ENCODE measurements at places on chromosomes 7 and 10.

GRCh38 chr7:132708470-132708869 lies 132.2 kb upstream of the PLXNA4 start:
- no peak for DNase-seq

GRCh38 chr10:51083356-51083853 lies 9.1 kb downstream of the PRKG1 start:
- no peak for DNase-seq

- DNase-seq, result no peak
Measured at GRCh38 chr10:107022600-107023354, 141.7 kb downstream of the SORCS1 start.

DNA sequence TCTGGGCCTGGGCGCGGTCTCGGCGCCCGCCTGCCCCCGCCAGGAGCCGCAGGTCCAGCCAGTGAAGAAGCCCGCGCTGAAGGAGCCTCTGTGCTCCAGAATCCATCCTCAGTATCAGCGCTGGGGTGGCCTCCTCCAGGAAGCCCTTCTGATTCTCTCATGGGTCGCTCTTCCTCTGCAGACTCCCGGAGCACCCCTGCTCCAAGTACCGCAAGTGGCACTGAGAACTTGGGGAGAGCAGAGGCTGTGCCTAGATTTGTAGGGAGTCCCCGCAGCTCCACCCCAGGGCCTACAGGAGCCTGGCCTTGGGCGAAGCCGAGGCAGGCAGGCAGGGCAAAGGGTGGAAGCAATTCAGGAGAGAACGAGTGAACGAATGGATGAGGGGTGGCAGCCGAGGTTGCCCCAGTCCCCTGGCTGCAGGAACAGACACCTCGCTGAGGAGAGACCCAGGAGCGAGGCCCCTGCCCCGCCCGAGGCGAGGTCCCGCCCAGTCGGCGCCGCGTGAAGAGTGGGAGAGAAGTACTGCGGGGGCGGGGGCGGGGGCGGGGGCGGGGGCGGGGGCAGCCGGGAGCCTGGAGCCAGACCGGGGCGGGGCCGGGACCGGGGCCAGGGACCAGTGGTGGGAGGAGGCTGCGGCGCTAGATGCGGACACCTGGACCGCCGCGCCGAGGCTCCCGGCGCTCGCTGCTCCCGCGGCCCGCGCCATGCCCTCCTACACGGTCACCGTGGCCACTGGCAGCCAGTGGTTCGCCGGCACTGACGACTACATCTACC lies at the start of gene ALOX5:
TSS of gene ALOX5 (plus strand) at position 641 of the 774 bp plus-strand sequence. CDS start at position 705, 64 bp downstream.
- no peak for DNase-seq

GRCh38 chr7:154837622-154838021 lies 165.3 kb downstream of the PAXIP1 start:
- no peak for DNase-seq

DNA sequence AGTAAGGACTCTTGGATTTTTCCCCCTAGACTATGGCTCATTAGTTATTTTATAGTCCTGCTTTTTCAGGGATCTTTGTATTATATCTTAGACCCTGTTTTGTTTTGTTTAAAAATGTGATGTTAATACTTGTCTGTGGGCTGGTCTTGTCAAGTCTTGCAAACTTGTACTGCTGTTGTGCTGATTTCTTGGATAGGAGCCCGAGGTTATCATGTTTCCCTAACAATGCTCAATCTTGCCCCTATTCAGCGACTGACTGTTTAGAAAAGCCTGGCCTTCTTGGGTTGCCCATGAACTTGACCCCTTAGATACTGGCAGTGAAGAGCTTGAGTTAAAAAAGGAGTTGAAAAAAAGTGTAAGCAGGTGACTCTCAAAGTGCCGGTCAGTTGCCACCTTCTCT lies 115.7 kb downstream of the KIAA1217 start:
- peak; percentile 22 for DNase-seq

DNA sequence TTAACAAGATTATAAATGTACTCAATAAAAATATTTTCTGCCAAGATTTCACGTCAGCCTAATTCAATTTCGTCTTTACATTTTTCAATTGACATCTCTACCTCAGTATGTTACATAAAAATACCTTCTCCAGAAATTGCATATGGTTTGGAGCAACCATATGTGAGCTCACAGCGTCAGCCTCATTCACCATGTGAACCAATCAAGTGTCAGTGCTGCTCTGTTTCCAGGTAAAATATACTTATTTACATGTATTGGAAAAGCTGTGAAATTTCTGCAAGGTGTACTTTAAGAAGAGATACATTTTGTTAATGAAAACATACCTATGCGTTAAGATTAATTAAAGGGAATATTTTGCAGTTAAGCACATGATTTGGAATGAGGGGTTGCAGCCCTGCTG lies 110.7 kb upstream of the PRSS1 start:
- no peak for DNase-seq

GRCh38 chr7:158781217-158781973 lies 47.9 kb downstream of the ESYT2 start:
- DNase-seq, result no peak

GRCh38 chr7:107233174-107233573 lies 64.4 kb downstream of the HBP1 start:
- DNase-seq, result no peak

GRCh38 chr10:9621216-9621615 lies 1396.5 kb upstream of the CELF2 start:
- peak; percentile 50 for DNase-seq

DNA sequence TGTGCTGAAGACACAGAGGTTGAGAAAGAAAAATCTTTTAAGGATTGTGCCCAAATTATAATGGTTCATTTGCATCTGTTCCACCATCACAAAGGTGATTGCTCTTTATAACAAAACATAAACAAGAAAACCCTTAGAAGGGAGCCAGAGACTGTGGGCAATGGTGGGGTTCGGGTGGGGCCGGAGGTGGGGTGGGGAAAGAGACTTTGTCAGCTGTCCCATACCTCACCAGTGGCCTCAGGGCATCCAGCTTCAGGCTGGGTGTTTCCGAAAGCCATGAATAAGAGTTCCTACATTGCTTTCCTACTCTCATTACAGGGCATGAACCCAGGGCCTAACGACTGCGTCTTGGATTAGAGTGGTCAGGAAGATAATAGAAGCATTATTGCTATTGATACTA lies 227.9 kb downstream of the PHTF2 start:
- DNase-seq, result no peak

DNA sequence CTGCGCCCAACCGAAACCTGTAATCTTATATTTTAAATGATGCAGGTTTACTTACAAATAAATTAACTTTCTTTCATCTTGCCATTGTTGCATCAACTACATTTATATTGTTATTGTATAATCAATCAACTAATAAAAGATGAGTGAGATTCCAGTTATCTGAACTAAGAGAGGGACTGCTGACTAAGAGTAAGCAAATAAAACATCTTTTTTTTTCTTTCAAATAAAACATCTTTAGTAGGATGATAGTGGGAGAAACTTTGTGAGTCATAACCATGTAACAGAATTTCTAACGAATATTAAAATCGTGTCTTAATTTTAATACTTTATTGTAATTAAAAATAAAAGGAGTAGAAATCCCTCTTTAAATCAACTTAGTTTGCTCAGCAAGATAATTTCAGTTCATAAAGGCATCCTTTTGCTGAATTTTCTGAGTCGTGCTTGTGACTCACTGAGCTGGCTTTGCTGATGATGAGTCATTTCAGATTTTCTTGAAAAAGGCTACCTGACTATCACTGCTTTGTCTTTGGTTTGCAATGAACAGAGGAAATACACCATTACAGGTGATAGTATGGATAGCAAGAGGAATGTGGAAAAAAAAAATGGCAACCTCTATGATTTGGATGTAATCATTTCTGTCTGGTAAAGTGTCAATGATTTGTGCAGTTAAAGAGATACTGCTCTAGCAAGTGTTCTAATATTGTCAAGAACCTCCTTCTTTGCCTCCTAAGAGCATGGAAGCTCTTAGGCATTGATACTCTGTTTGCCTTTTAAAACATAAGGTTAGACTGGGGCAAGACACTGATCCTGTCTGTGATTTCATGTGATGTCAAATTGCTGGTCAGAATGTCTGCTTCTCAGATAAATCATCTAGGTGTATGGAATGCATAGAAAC lies 119.5 kb downstream of the GPR158 start:
- peak; percentile 72 for DNase-seq

Data from fibroblast of lung (primary cell).